ENCODE measurements at places on chromosomes 11 and 22.

GRCh38 chr22:20549232-20549841 is 41.9 kb downstream of the MED15 start:
- DNase-seq, result peak; percentile 74

DNA sequence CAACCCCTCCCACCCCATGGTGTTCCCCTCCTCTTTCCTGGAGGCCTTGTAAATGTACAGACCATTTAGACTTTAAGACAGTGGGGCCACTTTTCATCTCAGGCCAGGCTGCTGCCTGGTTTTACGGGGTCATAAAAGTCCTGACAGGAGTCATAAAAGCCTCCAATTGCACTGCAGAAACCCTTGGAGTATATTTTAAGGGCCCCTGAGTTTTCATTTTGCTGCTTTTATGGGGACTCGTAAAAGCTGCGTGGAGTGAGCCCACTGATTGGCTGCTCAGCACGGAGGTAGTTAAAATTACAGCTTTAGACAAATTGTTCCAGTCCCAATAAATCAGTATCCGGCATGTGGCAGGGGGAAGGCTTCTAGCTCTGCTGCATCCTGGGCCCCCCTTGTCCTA is 627.6 kb downstream of the NTM start:
- DNase-seq, result peak; percentile 8

- DNase-seq, result no peak
These were observed 651 bp downstream of the CRYAB start for GRCh38 chr11:111910676-111911562.

DNA sequence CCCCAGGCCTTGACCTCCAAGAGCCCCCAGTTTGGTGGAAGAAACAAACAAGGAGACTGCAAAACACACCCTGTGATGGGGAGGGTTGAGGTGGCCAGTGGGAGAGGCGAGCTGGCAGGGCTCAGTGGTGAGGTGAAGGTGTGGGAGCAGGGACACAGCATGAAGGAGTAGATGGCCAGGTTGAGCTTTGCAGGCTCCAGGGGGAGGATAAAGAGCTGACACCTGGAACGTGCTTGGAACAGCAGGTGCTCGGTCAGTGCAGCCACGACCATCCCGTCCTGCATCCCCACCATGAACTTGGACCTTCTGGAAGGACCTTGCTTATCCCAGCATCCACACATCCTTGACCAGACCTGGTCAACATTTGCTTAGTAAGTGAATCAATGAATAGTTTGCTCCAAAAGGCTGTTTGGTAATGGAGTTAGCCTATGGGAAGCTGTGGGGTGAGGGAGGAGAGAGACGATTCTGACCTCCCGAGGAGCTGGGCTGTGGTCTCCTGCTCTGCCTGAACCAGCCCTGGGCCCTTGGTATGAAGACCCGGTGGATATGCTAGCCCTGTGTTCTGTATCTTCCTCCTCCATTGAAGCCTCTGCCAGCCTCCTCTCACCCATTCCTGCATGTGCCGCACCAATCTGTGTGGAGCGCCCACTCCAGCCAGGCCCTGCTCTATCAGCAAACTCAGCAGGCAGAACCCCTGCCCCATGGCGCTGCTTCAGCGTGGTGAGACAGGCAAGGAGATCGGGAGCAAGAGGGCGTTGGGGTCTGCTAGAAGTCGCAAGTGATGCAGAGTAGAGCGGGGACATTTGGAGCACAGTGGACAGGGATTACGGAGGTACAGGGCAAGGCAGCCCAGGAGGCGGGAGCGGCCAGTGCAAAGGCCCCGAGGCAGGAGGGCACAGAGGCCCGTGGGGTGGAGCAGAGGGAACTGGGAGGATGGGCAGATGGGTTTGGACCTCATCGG is 9.9 kb downstream of the LINC01488 start:
- DNase-seq, result no peak

DNA sequence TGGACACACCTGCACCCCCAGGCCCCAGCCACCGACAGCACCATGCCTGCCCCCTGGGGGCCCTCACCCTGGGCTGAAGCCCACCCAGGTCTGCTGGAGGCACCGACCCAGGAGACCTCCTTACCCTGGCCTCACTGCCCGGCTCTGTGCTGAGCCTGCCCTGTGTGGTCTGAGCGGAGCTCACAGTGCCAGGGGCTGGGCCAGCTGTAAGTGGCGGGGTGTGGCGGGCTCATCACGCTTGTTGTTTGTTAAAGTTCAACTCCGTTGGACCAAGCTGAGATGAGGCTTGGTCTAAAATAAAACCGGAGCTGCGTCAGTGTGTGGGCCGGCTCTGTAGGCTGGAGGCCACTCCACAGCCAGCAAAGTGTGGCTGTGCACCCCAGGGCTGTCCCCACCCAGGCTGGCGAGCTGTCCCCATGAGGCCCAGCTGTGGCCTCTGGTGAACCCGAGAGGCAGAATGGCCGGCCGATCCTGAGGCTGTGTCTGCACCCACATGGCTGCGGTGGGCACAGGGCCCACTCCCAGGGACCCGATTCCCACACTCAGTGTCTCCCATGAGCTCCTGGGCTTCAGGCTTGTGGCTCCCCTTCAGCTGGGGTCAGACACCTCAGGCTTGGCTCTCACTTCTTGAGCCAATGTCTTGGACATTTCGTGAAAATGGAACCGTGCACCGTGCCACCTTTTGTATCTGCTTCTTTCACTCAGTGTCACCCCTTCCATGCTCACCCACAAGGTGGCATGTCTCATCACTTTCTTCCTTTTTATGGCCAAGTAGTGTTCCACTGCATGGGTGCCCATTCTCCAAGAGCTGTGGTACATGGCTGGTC is 137.9 kb downstream of the CTTN start:
- no peak for DNase-seq

DNA sequence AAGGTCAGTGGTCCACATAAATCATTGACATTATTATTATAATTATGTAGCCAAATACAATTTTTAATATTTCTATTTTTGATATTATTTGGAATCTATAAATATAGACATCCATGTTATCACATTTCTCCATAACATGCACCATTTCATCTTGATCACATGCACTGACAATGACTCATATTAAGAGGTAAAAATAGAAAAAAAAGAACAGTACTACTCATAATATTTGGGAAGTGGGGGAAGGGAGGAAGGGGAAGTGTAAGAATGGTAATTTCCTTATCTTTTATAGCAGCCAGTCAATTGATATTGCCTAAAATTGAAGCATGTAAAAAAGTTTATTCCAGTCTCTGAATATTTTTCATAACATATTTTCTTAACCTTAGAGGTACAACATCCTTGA is 72.3 kb downstream of the ADM start:
- peak; percentile 71 for DNase-seq

DNA sequence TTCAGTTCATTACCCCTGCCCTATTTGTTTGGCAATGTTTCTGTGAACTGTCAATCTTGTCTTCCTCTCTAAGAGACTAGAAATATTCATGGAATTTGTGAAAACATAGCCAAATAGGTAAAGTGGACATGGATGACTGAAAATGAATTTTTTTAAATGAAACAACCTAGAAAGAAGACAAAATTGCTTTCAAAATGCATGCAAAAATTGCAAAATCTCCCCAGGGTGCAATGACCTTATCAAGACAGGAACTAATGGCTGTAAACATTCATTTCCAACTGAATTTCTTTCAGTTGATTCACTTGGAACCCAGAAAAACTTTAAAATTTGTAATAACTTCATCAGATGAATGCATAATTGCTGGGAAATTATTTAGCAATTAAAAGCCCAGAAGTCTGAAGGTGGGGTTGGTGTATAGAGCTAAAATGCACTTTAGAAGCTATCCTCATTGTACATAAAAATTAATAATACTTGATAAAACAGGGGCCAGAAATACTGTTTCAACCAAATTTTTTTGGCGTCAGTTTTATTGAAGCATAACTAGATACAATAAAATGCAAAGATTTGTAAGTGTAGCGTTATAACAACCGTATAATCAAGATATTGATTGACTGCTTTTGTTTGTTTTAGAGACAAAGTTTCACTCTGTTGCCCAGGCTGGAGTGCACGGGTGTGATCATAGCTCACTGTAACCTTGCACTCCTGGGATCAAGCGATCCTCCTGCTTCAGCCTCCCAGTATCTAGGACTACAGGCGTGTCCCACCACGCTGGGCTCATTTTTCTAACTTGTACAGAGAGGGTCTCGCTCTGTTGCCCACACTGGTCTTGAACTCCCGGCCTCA is 27.6 kb upstream of the SLC35C1 start:
- DNase-seq, result no peak

GRCh38 chr22:27024982-27025381 is 367.6 kb downstream of the MIAT start:
- DNase-seq, result no peak

- DNase-seq, result no peak
These were observed 39.0 kb upstream of the SUSD2 start for GRCh38 chr22:24142241-24142640.

GRCh38 chr11:131408025-131408640 is 37.7 kb downstream of the NTM start:
- DNase-seq, result peak; percentile 35

- DNase-seq, result peak; percentile 82
These were observed 1.9 kb downstream of the TIRAP start for GRCh38 chr11:126284829-126285228.

DNA sequence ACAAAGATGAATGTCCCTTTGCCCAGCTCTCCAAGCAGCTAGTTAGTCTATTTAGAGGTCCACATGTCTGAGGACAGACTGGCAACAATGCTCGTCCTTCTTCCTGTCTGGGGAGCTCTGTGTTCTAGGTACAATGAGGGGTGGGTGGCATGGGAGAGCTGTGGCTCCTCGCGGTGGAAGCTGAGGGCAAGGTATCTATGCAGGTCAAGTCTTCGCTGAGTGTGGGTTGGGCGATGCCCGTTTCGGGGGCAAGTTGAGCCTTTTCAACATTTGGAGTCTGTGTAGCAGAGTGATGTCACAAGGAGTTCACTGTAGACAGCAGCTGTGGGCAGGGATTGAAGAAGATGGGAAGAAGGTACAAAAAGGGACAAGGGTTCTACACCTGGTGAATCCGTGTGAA is 163.2 kb downstream of the FEZ1 start:
- no peak for DNase-seq

DNA sequence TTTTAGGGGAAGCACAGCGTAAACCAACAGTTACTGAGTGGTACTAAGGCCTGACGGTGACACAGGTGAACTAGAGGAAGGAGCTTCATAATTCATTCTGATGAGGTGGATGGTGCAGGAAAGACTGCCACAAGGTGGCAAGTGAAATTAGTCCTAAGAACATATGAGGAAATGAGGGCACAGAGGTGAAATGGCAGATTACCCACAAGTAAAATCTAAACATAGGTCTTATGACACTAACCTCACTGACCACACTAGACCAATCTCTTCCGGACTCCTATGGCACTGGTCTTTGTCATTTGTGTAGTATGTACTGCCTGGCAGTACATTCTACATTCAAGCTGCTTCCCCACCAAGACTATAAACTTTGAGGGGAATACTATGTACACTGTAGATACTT is 20.2 kb downstream of the GAB2 start:
- peak; percentile 71 for DNase-seq

GRCh38 chr11:11876458-11876857 is 34.7 kb downstream of the USP47 start:
- peak; percentile 31 for DNase-seq

GRCh38 chr11:100684101-100685065 is 2.7 kb upstream of the ARHGAP42 start:
- DNase-seq, result no peak

DNA sequence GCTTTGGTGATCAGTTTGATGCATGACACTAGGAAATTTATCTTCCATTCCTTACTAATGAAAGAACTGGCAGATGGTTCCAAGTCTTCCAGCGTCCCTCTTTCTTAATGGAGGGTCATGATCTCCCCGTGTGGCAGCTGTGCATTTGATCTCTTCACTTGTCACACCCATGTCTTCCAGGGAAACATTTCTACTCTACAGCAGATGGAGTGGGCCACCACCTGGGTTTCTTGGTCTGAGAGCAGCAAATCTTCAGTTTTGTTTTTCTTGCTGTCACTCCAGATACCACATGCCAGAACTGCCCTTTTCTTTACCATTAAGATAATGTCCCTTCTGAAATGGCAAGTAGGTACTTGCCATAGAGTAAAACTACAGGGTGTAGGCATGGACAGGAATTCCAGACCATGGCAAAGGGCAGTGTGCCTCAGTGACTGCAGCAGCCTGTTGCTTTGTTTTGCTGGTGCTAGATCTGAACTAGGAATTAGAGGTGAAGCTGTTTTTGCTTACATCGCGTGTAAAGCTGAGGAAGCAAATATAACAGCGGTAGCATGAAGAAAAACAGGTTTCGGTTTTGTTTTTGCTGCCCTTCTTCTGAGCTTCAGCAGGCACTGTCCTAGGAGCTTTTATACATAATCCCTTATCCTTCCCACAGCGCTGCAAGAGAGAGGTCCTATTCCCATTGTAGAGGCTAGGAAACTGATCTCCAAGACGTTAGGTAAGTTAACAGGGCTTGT is 20.7 kb upstream of the C11orf96 start:
- no peak for DNase-seq

DNA sequence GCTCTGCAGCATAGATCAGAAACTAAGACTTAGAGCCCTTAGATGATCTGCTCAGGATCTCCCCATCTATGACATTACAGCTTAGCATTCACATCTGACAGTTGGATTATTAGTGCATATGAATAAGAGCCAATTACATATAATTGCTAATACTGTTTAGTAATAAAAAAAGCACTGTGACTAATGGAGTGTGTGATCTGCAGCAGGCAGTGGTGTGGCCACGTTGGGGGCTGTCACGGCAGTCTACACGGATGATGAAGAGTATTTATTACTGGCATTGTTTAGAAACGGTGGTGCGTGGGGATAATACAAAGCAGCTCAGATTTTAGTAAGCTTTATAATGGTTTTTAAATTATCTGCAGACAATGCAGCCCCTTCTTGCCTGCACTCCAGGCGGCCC is 93.5 kb upstream of the TIMP3 start:
- DNase-seq, result no peak

GRCh38 chr11:75413864-75414263 is 14.5 kb downstream of the RPS3 start:
- no peak for DNase-seq

DNA sequence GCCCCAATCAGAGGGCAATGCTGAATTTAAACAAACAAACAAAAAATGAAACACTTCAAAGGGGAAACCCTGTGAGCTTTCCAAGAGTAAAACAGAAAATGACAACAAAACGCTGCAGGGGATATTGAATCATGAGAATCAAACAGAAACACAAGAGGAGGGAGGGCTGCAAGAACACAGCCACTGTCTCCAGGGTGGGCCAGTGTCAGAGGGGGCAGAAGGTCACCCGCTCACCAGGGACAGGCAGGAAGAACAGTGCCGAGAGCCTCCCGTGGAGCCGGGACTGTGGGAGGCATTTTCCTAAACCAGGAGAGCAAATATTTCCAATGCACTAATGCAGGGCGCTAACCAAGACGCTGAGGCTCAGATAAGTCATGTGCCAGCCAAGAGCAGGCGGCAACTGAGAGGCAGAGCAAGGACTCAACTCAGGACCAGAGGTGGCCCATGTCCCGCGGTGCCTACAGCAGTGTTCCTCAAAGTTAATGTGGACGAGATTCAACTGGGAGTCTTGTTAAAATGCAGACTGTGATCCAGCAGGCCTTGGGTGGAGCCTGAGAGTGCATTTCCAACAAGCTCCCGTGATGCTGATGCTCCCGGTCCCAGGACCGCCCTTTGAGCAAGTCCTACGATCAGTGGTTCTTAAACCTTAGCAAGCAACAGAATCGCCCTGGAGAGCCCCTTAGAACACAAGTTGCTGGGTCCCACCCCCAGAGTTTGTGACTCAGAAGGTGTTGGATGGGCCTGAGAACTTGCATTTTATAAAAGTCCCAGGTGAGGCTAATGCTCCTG is 197.2 kb downstream of the TENM4 start:
- DNase-seq, result no peak
